NCI-H524 (cell line): ENCODE measurements at places on chromosomes 12 and 14.
A peak's percentile ranks its signal among the peaks of the same experiment; 100 is the strongest.

GRCh38 chr14:32073537-32074189, 3.4 kb upstream of the ARHGAP5 start:
- peak; percentile 88 for DNase-seq

- DNase-seq, result no peak
These were observed 110.6 kb downstream of the ANO6 start for GRCh38 chr12:45326358-45326975.

GRCh38 chr12:52515319-52515646, 4.9 kb downstream of the KRT5 start:
- no peak for DNase-seq

DNA sequence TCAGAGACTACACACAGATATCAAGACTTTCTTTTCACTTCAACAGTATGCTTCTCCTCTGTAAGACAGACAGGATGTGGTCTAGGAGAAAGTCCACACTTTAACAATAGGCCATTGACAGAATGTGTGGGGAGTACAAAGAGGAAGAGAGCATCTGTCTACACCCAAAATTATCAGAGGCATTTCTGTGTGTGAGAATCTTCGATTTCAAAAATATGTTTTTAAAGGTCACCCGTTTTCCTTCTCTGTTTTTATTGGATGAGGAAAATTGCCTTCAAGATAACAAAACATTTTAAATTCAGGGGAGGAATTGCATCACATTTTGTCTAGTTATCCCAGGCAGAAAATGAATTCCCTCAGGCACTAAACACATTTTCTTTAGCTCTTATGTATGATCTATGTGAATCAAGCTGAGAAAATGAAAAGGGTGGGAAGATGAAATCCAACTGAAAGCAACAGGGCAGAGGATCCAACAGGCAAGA, 16.4 kb downstream of the NAV3 start:
- DNase-seq, result no peak

GRCh38 chr12:109139791-109140190, 23.4 kb downstream of the ACACB start:
- no peak for DNase-seq

GRCh38 chr14:105119408-105120025, 49.1 kb downstream of the JAG2 start:
- no peak for DNase-seq
